ENCODE measurements at places on chromosomes 2 and 18.

DNA sequence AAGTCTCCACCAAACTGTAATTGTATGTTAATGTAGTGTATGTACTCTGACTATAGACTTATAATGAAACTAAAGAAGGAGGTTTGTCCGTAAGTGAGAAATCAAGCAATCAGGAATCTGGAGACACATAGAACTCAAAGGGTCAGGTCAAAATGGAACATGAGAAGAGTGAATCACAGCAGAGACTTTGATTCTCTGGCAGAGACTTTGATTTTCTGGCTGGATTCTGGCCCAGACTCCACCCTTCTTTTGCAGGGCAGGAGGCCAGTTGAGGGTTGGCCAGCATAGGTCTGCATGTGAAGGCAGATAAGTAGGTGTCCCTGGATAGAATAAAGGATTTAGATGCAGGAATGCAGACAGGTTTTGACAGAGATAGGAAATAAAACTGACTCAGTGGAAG lies 11.0 kb upstream of the NCKAP5 start:
- DNase-seq: no peak

DNA sequence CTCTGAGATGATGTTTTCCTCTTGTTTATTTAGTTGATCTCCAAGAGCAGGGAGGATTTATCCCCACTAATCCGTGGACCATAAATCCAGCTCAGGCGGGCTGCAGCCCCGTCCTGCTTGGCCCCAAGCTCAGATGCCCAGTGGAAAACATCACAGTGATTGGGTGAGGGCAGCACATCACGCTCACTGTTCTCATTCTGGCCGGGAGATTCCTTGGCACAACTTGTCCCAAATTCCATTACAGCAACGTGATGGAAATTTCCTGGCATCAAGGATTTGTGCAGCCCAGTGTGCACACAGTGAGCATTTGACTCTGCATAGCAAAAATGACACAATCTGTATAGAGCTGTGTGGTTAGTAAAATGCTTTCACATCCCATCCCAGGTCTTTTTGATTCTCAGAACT lies 96.8 kb downstream of the VAPA start:
- no peak for DNase-seq

DNA sequence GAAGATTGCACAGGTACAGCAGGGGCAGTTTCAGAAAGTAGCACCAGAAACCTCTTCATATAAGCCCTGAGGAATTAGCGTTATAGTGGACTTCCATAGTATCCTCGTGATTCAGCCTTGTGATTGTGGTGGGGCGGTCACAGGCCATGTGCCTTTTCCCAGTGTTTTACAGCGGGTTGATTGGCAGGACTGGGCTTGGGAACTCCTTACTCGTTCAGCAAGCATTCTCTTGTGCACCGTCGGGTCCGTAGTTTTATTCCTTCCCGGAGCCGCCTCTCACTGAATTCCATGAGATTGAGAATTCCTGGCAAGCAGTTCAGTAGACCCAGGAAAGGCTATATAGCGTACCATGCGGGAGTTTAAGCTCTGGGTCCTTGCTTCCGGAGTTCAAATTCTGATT lies 5.2 kb downstream of the COPS8 start:
- DNase-seq: no peak

- peak; percentile 47 for DNase-seq
Observed at GRCh38 chr2:164725542-164725941, 104.3 kb upstream of the GRB14 start.
